ENCODE measurements at places on chromosomes 6 and 20.

- peak; percentile 58 for DNase-seq
Observed at GRCh38 chr20:362271-363254, 15.7 kb downstream of the NRSN2 start.

GRCh38 chr20:11976966-11977365, 59.3 kb downstream of the BTBD3 start:
- DNase-seq: no peak

DNA sequence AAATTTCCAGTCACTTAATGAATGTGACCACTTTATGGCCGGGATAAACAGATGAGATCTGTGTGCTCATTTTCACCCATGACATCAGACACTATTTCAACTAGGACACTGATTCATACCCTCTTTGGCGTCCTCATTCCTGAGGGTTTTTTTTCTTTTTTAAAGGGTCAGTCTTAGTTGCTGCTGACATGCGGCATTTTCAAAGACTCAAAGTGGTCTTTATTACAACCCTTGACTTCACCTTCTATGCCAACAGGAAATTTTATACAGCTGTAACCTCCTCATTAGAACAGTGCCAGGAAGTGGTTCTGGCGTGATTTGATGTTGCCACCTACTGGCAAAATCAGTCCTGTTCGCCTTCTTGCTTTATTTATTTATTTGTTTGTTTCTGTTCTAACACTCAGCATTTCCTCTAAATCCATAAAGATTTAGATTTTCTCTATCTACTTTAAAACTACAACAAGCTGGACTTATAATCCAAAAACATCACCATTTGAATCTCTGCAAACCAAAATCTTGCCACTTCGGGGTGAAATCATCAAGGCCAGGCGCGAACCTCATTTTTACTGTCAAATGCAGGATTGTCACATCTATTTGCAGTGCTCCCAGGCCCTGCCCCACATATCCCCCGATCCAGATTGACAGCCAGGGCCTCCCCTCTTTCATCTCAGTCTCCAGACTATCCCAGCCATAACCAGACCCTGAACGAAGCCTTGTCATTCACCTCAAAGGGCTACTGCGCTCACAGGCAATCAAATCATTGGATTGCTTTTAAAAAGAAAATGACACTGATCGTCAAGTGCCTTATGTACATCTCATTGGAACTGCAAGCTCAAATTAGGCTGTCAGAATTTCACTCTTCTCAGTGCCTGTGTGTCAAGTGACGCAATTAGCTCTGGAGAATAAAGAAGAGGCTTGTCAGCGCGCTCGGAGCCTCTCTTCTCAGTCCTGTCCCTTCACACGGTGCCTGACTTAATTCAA, 77.5 kb downstream of the C6orf118 start:
- no peak for DNase-seq

GRCh38 chr20:57476641-57477461, 48.1 kb downstream of the CTCFL start:
- no peak for DNase-seq

- DNase-seq: no peak
Observed at GRCh38 chr6:152184573-152184916, 377.1 kb downstream of the ESR1 start.

DNA sequence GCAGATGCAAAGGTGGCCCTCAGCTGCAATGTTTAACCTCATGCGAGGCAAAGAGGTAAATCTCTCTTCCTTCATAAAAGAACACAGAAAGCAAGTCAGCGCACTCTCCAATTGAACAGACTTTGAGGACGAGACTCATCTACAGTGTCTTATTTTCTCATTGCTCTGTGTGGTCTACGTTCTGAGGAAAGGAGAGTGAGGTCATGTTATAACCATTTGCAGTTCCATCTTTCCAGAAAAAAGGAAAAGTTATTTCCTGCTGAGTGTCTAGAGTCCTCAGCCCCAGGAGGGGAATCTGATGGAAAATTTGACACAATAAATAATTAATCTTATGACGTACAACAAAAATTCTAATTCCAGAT, 35.6 kb upstream of the THBS2 start:
- DNase-seq: no peak

GRCh38 chr20:48962976-48963771, 41.7 kb downstream of the ARFGEF2 start:
- no peak for DNase-seq

Data from activated CD4-positive, alpha-beta T cell treated with anti-CD3 and anti-CD28 coated beads, Interleukin-2, Interleukin-6, amounts not matched to agents 100 ng/mL and 50 ng/mL, durations not matched to agents 16 hours and 8 hours (primary cell).